ENCODE measurements at places on chromosomes 4 and X. TPM values are rescaled to one million over a fixed set of nuclear protein-coding genes. Genes with fewer than 3 reads are reported as not detected.

MRPS18C gene
- 20.9 TPM for total RNA-seq

TEX11 gene
- total RNA-seq: not detected

ZNF182 gene
- total RNA-seq: 4.9 TPM

TLR6 gene
- 1.4 TPM for total RNA-seq

HS6ST2 gene
- 0.19 TPM for total RNA-seq

DMRTC1B gene
- not detected for total RNA-seq

TDO2 gene
- not detected for total RNA-seq

ARAP2 gene
- 0.23 TPM for total RNA-seq

NAP1L2 gene
- total RNA-seq: 2.2 TPM

DNA sequence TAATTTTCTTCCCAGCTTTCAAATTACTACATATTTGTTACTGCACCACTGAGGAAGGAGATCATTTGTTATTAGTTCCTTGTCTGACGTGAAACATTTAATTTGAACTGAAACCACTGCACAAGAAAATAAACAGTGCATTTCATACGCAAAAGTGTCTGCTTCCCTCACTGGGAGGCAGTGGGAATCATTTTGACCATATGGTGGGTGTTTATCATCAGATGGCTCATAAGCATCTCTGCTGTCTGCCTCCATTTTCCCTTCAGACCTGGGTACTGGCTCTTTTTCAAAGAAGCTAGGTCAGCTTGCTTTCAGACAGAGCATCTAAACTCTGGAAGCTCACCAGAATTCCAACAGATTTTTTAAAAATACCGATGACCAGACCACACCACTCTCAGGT, 135.2 kb downstream of the PCDH19 start:
- no peak for DNase-seq

- DNase-seq: no peak
Measured at GRCh38 chr4:68907788-68908700, 43.6 kb downstream of the UGT2A3 start.

DNA sequence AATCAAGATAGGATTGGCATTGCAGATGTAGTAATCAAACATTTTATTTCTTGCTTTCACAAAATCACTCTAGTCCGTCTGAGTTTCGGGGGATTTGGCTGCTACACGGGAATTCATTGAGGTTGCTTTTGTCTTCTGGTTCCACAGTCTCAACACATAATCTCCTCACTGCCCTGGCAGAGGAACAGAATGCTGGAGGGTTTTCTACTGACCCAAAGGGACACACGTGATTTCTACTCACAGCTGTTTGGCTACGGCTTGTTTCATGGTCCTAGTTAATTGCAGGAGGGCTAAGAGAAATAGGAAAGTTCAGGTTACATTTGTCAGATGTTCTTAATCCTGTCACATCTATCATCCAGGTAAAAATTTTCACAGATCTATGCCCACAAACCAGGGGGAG, 1811.6 kb downstream of the ARAP2 start:
- no peak for DNase-seq

DNA sequence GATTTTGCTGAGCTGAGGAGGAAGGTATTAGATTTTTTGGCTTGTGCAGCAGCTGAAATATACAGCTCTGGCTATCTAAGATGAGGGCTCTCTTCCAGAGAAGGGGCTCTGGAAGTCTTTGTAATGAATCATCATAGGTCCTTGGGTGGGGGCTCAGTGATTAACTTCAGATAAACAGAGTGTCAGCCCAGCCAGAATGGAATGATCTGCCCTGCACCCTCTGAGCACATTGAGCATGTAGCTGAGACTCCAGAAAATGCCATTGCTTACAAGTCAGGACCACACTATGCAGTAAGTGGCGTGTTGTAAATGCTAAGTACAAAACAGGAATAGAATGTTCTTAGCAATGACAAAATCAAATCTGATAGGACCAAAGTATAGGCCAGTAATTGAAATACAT, 836.0 kb downstream of the PDHA2 start:
- DNase-seq: no peak

- peak; percentile 87 for DNase-seq
Measured at GRCh38 chr4:6264225-6264540, 5.5 kb upstream of the WFS1 start.

DNA sequence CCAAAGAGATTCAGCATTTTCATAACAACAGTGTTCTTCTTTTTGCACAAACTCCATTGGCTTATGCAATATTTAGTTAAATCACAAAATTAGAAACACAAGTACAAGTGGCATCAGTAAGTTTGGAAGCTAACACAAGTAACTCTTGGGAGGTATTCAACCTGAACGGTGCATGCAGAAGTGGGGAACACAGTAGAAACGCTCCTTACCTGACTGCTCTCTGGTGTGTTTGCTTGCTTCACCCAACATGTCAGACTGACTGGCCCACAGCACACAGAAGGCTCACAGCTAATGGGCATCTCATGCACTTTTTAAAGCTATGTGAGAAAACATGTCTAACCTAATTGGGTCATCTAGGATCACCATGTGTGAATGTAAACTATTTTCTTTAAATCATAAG, 133.6 kb downstream of the MAGEB17 start:
- no peak for DNase-seq

DNA sequence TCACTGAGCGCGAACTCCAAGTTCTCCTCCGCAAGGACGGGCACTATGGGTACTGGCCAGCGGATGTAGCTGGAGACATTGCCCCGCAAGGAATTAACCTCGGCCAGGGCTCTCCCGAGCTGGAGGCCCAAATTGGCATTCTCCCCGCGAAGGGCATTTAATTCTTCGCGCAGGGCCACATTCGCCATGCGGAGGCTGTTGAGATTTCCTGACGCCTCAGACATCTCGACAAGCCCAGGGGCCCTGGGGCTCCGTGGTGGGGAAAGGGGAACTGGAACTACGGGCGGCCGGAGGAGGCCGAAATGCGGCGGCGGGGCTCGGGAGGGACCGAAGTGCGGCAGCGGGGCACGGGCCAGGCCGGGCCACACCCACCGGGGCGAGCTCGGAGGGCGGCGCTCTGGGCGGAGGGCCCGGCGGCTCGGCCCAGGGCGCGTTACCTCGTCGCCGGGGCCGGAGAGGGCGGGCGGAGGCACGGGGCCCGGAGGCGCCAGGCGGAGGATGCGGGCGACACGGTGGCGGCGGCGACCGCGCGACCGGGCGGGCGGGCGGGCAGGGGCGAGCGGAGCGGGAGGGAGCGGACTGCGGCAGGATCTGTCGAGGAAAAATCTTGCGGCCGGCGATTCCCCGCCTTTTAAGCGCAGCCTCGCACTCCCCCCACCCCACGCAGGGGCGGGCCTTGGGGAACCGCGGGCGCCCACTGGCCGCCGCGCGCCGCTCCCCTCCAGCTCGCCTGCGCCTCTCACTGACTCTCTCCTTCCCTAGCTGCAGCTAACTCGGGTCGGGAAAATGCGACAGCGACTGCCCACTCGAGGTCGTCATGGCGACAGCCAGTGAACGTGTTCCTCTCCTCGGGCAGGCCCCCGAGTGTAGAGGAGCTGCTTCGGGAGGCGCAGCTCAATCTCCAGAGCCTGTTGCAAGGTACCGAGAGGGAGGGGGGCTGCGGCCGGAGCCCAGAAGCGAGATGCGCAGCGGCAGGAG, at the start of gene RTL5:
Gene RTL5, minus strand, starts transcription at position 599 of the 978 bp plus-strand sequence.
- peak; percentile 78 for DNase-seq

- no peak for DNase-seq
Measured at GRCh38 chrX:118100091-118100490, 16.5 kb downstream of the KLHL13 start.

GRCh38 chr4:141348573-141348972, 127.9 kb downstream of the ZNF330 start:
- no peak for DNase-seq

GRCh38 chr4:165707128-165707527, 165.9 kb upstream of the TLL1 start:
- DNase-seq: no peak

- no peak for DNase-seq
Measured at GRCh38 chr4:69907151-69907550, 23.7 kb upstream of the CSN1S1 start.

DNA sequence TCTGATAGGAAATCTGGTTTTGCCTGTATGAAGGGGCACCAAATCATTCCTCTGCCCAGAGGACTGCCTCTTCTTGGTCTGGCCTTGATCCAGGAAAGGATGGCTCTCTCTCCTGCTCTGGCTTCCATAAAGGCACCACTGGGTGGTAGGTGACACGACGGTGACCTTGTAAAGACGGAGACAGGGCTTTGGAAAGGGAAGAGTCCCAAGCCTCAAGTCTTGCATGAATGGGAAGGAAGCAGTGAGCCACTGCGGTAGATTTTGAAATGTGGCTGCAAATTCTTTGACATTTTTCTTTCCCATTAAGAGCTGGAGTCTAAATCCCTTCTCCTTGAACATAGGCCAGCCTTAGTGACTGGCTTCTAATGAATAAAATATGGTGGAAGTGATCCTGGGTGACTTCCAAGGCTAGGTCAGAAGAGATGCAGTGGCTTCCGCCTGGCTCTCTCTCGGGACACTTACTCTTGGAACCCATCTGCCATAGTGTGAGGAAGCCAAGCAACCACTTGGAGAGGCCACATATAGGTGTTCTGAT, 347.4 kb downstream of the BCOR start:
- DNase-seq: no peak

DNA sequence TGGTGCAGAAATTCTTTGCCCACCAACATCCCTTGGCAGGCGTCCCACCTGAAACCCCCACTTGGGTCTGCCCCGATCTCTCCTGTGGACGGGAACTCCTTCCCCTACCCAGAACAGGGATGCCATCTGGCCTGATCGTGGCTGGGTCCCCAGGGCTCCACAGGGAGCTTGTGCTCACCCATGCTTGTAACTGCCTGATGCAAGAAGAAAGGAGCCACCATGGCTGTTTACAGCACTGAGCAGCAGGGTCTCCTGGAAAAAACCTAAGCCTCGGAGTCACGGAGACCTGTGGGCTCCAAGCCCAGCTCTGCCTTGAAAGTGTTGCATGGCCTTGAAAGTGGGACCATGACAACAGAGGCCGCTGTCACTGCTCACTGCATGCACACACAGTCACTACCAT, 101.5 kb upstream of the AFAP1 start:
- DNase-seq: no peak

GRCh38 chr4:155609455-155610059, 57.1 kb upstream of the GUCY1A1 start:
- no peak for DNase-seq

- no peak for DNase-seq
Measured at GRCh38 chr4:151993521-151993920, 232.7 kb upstream of the GATB start.

GRCh38 chr4:128249787-128250668, 37.6 kb downstream of the PGRMC2 start:
- no peak for DNase-seq

- DNase-seq: peak; percentile 66
Measured at GRCh38 chrX:155068165-155068564, 2.8 kb downstream of the CMC4 start.

GRCh38 chr4:68359508-68359907, 9.6 kb upstream of the YTHDC1 start:
- DNase-seq: no peak

DNA sequence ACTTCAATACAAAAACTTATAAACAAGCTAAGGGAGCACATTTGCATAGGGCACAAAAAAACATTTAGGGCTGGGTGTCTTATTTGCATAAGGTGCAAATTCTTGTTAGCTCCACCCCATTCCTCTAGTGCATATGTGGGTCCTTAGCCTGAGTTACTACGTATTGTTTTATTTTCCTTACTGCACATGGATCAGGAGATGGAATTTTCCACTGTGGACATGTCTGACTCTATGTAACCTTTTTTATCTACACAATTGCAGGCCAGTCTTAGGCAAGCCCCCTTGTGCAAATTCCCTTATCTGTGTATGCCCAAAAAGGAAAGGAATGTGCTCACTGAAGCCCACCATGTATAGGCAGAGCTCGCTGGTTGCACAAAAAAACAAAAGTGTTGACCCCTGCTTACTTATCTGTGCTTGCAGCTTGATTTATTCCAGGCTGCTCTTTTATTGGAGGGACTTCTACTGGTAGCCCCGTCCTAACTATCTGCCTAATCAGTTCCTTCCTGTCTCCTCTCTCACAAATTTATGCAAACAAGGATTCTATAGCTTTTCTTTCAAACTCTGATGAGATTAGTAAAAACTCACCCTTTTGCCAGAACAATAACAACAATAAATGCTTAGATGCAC, 359.0 kb upstream of the MAGEB16 start:
- DNase-seq: no peak

DNA sequence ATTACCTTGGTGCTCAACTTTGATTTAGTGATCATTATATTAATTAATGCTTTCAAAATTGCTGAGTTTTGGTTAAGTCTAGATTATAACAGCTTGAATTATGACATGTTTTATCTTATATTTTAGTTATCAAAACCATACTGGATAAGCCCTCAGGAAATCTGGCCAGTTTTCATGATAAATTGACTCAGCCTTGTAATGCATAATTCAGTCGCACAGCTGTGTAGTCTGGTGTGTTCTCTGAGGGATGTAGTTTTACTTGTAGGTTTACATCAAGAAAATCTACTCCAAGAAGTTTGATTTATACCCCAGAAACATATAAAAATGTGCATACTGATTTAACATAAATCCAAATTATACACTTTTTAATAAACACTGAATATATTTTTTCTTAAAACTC, 477.5 kb downstream of the SPRY1 start:
- no peak for DNase-seq

Data from dermis blood vessel endothelial cell (primary cell).